ENCODE measurements at places on chromosomes 12 and 14.

GRCh38 chr12:108241986-108242703 lies 97.0 kb downstream of the CMKLR1 start:
- no peak for DNase-seq

DNA sequence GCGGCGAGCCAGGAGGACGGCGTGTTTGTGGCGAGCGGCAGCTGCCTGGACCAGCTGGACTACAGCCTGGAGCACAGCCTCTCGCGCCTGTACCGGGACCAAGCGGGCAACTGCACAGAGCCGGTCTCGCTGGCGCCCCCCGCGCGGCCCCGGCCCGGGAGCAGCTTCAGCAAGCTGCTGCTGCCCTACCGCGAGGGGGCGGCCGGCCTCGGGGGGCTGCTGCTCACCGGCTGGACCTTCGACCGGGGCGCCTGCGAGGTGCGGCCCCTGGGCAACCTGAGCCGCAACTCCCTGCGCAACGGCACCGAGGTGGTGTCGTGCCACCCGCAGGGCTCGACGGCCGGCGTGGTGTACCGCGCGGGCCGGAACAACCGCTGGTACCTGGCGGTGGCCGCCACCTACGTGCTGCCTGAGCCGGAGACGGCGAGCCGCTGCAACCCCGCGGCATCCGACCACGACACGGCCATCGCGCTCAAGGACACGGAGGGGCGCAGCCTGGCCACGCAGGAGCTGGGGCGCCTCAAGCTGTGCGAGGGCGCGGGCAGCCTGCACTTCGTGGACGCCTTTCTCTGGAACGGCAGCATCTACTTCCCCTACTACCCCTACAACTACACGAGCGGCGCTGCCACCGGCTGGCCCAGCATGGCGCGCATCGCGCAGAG lies 873 bp downstream of the PLXNC1 start:
- DNase-seq: no peak

GRCh38 chr14:77375973-77376770 lies 722 bp downstream of the TMED8 start:
- DNase-seq: no peak

GRCh38 chr12:65728455-65728847 lies 95.8 kb upstream of the HMGA2 start:
- DNase-seq: no peak

- no peak for DNase-seq
These were observed 1.6 kb downstream of the KMT2D start for GRCh38 chr12:49059045-49059298.

- no peak for DNase-seq
These were observed 83.7 kb upstream of the ETV6 start for GRCh38 chr12:11565752-11566151.

- no peak for DNase-seq
These were observed 55.0 kb downstream of the GLT1D1 start for GRCh38 chr12:128908254-128908653.

DNA sequence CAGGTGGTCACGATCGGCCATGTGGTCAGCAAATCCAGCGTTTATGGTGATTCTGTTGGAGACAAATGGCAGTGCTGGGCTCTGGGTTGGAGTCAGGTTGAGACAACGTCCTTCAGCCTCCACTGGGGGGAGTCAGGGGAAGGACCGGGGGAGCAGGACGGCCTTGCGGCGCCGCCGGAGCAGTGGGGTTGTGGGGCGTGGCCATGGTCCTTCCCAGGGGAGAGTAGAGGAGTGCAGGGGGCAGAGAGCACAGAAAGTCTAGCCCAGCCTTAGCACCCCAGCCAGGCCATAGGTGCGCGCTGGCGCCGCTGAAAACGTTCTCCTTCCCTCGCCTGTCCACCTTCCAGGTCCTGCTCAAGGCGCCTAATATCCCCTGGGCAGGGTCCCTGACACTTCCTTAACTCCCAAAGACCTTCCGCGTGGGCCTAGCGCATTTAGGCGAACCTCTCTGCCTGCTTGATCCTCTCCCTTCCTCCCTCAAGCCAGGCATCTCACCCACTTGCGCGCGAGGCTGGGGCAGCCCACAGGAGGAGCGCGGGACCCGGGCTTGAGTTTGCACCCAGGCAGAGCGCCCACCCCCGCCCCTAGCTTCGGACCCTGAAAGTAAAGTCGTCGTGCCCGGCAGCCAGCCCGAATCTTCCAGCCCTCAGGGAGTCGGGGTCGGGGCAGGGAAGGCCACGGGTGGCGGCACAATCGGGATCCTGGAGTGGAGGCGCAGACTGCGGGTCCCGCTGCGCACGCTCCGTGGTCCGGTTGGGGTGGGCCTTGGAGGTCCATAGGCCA lies 3.1 kb upstream of the KIF26A start:
- DNase-seq: peak; percentile 64

DNA sequence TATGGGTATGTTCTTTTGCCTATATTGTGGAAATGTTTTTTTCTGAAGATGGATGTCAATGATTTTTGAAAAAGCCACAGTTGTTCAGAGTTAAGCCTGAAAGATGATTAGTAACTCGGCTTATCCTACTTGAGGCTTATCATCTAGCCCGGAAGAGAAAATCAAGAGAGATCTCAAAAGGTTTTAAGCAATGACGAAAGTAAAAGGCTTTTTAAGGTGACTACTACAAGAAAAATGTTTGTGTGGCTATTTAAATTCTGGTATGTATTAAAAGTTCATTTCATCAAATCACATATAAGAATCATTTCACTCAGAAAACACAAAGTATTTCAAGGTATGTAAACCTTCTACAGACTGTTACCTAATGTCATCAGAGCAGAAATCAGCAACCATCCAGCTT lies 40.2 kb downstream of the HEATR5A start:
- DNase-seq: no peak

All from NCI-H460 (cell line).